Adipose tissue (tissue), 3 donors: ENCODE measurements at places on chromosomes 2 and 18. TPM values are rescaled to one million over a fixed set of nuclear protein-coding genes. Genes with fewer than 3 reads are reported as not detected.

The BCL2 gene
- polyA plus RNA-seq, result 10.1 TPM

The SP140 gene
- 0.85 TPM for polyA plus RNA-seq

The BOK gene
- polyA plus RNA-seq, result 222 TPM

The TXNDC9 gene
- 20.0 TPM for polyA plus RNA-seq

The SRD5A2 gene
- polyA plus RNA-seq, result under 0.01 TPM

The POTEC gene
- polyA plus RNA-seq, result not detected

The CNDP1 gene
- polyA plus RNA-seq, result 0.12 TPM

The IL1RL1 gene
- 28.8 TPM for polyA plus RNA-seq

The NEDD4L gene
- 77.3 TPM for polyA plus RNA-seq

The REEP1 gene
- 2.2 TPM for polyA plus RNA-seq

The EPAS1 gene
- 314 TPM for polyA plus RNA-seq

The MYCN gene
- polyA plus RNA-seq, result 0.45 TPM

The CCL20 gene
- polyA plus RNA-seq, result 3.4 TPM

The ZNF532 gene
- 18.9 TPM for polyA plus RNA-seq

The VRK2 gene
- 10.2 TPM for polyA plus RNA-seq

The ALPI gene
- 0.03 TPM for polyA plus RNA-seq

The SLC4A3 gene
- 3.5 TPM for polyA plus RNA-seq

The KCNG2 gene
- 0.45 TPM for polyA plus RNA-seq

The RNMT gene
- polyA plus RNA-seq, result 11.0 TPM

The FOXI3 gene
- polyA plus RNA-seq, result not detected

The GKN1 gene
- 105 TPM for polyA plus RNA-seq

The SIX3 gene
- polyA plus RNA-seq, result not detected

The MZT2A gene
- 114 TPM for polyA plus RNA-seq

The DSG4 gene
- polyA plus RNA-seq, result not detected

The SMAD2 gene
- 48.1 TPM for polyA plus RNA-seq

The MARS2 gene
- 1.2 TPM for polyA plus RNA-seq

The SCG2 gene
- polyA plus RNA-seq, result 9.7 TPM

The TDRD15 gene
- polyA plus RNA-seq, result not detected

The DAPL1 gene
- 0.31 TPM for polyA plus RNA-seq

The DLX1 gene
- 0.16 TPM for polyA plus RNA-seq

The GREB1 gene
- polyA plus RNA-seq, result 1.4 TPM

The ZNF2 gene
- polyA plus RNA-seq, result 1.3 TPM

The C2orf72 gene
- polyA plus RNA-seq, result 0.46 TPM

The NOTO gene
- not detected for polyA plus RNA-seq

The PTPRM gene
- polyA plus RNA-seq, result 106 TPM

The TLX2 gene
- polyA plus RNA-seq, result not detected

The TMEM182 gene
- polyA plus RNA-seq, result 0.97 TPM

The LYPD1 gene
- 0.31 TPM for polyA plus RNA-seq

The B3GNT7 gene
- 4.5 TPM for polyA plus RNA-seq

The CCDC93 gene
- 7.1 TPM for polyA plus RNA-seq

The AMER3 gene
- polyA plus RNA-seq, result 0.11 TPM

The C2orf78 gene
- not detected for polyA plus RNA-seq

The NTSR2 gene
- 1.3 TPM for polyA plus RNA-seq

The SUCLG1 gene
- 107 TPM for polyA plus RNA-seq

The FLACC1 gene
- polyA plus RNA-seq, result 0.74 TPM

The TEX44 gene
- not detected for polyA plus RNA-seq
